ENCODE measurements at places on chromosomes 16 and 17. TPM values are rescaled to one million over a fixed set of nuclear protein-coding genes. Genes with fewer than 3 reads are reported as not detected.

- peak; percentile 41 for DNase-seq
Observed at GRCh38 chr17:48025904-48026501, 11.6 kb downstream of the COPZ2 start.

DNA sequence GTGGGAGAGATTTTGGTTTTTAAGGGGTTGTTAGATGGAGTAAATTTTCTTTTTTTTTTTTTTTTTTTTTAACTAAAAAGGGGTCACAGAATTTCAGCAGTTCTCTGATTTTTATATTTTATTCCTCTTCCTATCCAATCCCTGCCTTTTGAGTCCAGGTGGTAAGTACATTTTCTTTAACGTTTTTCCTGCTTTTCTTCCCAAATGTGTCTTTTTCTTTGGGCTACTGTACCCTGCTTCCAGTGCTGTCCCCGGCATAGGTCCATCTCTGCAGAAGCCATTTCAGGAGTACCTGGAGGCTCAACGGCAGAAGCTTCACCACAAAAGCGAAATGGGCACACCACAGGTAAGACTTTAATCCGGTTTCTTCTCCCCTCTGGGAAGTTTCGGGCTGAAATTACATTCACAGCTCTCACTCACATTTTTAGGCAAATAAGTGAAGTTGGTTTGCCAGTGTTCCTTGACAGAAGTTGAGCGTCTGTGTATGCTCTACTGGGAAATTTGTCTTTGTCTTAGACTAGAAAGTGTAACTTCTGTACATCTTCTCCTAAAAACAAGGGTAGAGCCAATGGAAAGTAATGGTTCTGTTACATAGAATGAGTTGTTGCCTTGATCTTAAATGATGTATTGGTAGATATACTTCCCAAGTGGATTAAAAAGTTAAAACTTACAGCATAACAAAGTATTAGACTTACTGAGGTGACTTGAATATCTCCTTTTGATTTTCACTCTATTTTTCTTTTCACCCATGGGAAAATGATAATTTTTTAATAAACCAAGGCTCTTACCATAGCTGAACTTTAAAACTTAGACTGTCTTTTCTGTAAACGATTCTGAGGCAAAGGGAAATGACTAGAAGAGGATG is 54.5 kb downstream of the TUBD1 start:
- peak; percentile 52 for DNase-seq

- DNase-seq = no peak
Observed at GRCh38 chr17:13044572-13045065, 26.8 kb upstream of the ELAC2 start.

EVPLL gene
- total RNA-seq = not detected

DNA sequence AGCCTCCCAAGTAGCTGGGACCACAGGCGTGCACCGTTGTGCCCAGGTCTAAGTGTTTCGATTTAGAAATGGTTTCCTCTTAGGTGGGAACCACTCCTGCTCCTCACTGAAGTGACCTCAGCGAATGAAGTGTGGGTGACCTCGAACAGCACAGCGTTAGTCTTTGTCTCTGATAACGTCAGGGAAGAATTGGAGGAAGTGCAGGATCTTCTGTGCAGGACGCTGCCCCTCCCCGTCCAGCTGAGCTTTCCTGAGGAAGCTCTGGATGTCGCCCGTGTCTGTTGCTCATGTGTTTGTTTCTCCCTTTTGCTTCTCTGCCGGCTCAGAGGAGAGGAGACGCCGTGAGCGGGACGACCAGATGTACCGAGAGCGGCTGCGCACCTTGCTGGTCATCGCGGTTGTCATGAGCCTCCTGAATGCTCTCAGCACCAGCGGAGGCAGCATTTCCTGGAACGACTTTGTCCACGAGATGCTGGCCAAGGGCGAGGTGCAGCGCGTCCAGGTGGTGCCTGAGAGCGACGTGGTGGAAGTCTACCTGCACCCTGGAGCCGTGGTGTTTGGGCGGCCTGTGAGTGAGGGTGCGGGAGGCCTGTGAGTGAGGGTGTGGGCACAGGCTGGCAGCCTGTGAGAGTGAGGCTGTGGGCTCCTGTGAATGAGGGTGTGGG is 15.6 kb downstream of the SPG7 start:
- DNase-seq = no peak

GRCh38 chr16:58013201-58013956 is 12.2 kb downstream of the USB1 start:
- DNase-seq = no peak

ZG16 gene
- not detected for total RNA-seq

PKMYT1 gene
- total RNA-seq = 1.0 TPM

- DNase-seq = no peak
Observed at GRCh38 chr16:73031155-73031866, 16.6 kb downstream of the ZFHX3 start.

TMEM114 gene
- total RNA-seq = not detected

- no peak for DNase-seq
Observed at GRCh38 chr16:17313085-17313611, 157.6 kb downstream of the XYLT1 start.

- DNase-seq = no peak
Observed at GRCh38 chr16:10978871-10979446, 34.6 kb downstream of the CLEC16A start.

- peak; percentile 4 for DNase-seq
Observed at GRCh38 chr17:8046929-8047768, 8.3 kb downstream of the ALOX15B start.

GRCh38 chr17:2192367-2193057 is 111.1 kb downstream of the SMG6 start:
- no peak for DNase-seq

DNA sequence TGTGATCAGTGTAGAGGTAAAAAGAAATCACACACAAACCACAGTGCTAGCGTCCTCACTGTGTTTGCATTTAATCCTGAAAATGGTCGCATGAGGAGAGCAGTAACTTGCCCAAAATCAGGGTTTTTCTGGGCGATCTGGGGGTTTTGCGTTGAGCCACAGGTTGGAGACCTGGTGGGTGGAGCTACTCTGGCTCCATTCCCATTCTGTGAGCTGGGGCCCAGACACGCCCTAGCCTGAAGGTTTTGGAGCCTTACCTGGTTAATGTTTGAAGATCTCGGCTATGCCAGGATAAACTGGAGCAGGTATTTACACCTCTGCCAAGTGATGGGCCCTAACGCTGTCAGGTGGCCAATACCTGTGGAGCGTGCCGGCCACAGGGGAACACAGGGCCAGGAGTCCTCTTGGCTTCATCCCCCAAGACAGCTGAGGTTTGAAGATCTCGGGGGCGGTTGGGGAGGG is 48.4 kb downstream of the MPRIP start:
- DNase-seq = no peak
